Neural progenitor cell (in vitro differentiated cells): ENCODE measurements at places on chromosomes 7 and 10.

DNA sequence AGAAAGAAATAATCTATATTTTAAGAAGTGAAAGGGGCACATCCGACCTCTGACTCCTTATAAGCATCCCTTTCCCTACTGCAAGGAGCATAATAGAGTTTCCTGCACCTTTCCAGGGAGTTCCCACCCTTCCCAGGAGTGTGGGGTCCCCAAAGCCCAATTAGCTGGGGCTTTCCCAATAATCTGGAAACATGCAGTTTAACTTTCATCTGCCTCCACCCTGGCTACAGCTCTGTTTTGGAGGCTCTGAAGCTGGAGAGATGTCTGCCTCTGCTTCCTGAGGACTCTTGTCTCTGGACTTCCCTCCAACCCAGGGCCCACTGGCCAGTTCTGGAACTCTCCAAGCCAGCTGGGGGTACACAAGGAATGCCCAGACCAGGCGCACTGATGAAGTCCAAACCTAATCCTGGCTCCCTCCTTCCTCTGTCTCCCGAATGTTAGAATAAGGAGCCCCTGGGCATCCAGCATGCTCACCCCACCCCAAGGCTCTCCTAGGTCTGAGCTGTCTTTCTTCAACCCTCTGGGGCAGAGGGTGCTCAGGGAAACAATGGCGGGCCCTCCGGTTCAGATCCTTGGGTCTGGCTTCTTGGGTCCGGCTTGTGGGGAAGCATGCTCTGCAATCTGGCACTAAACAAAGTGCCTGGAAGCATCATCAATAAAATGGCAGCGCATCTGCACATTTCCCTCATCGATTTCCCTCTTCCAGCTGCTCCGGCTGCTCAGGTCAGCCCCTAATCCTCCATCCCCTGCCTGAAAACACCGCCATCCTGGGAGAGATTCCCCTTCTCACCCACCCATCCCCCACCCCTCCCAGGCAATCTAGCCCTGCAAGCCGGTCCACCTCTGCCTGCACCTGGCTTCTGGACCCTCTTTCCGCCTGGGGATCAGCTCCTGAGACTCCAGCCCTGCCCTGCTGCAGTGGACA lies 13.3 kb downstream of the HOXA4 start:
- no peak for DNase-seq

GRCh38 chr7:18361756-18362155 lies 133.8 kb upstream of the HDAC9 start:
- DNase-seq, result peak; percentile 15

DNA sequence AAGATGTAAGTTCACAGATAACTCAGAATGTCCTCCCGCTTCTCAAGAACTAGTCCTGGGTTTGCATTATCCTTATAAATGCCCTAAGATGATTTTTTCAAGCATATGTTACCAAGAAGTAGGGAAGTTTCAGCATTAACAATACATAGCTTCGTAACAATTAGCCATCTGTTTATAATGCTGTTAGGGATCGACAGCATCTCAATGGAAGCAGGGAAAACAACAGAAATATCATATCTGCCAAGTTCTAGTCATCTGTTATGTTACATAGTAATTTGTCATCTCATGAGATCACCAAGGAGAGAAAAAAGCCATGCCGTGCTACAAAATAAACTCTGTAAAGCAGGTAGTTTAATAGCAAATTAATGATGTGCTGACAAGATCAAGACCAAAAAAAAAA lies 731.5 kb upstream of the C7orf33 start:
- DNase-seq, result no peak

GRCh38 chr10:74912682-74913081 lies 86.3 kb downstream of the KAT6B start:
- DNase-seq, result no peak

GRCh38 chr7:131511774-131512535 lies 44.5 kb downstream of the PODXL start:
- DNase-seq, result no peak
